Uterine smooth muscle cell (primary cell): ENCODE measurements at places on chromosomes 5 and 9. TPM values are rescaled to one million over a fixed set of nuclear protein-coding genes. Genes with fewer than 3 reads are reported as not detected.

Gene CAVIN4
- 0.89 and 1.6 TPM in 2 replicates for total RNA-seq

Gene UAP1L1
- total RNA-seq = 28.3 and 33.1 TPM in 2 replicates

Gene SLC4A9
- not detected in 2 replicates for total RNA-seq

Gene FYB1
- 0.12 and 0.22 TPM in 2 replicates for total RNA-seq

Gene C9orf78
- total RNA-seq = 39.0 and 53.2 TPM in 2 replicates

Gene SLC35D2
- 24.8 and 30.9 TPM in 2 replicates for total RNA-seq

Gene CCDC192
- not detected in 2 replicates for total RNA-seq

Gene MELK
- 17.2 and 64.6 TPM in 2 replicates for total RNA-seq

Gene CER1
- total RNA-seq = not detected in 2 replicates

Gene CARTPT
- not detected in 2 replicates for total RNA-seq

Gene GDA
- total RNA-seq = 0.11 TPM in 1 of 2 replicates, not detected in the other

Gene RANBP17
- total RNA-seq = 12.3 and 14.4 TPM in 2 replicates

Gene SGCD
- 3.7 and 4.0 TPM in 2 replicates for total RNA-seq

Gene ANKRD33B
- total RNA-seq = 1.1 and 1.3 TPM in 2 replicates

Gene LCN1
- 0.12 TPM in 1 of 2 replicates, not detected in the other for total RNA-seq

Gene TNFAIP8
- 18.4 and 21.9 TPM in 2 replicates for total RNA-seq

Gene PKD2L2
- under 0.01 TPM in 1 of 2 replicates, not detected in the other for total RNA-seq

Gene PCDHB9
- under 0.01 TPM in 2 replicates for total RNA-seq

Gene TLX3
- not detected in 2 replicates for total RNA-seq

Gene UNC5A
- not detected in 2 replicates for total RNA-seq

Gene TEX48
- total RNA-seq = not detected in 2 replicates
